D721Med (cell line): ENCODE measurements at places on chromosomes 5 and 9.

DNA sequence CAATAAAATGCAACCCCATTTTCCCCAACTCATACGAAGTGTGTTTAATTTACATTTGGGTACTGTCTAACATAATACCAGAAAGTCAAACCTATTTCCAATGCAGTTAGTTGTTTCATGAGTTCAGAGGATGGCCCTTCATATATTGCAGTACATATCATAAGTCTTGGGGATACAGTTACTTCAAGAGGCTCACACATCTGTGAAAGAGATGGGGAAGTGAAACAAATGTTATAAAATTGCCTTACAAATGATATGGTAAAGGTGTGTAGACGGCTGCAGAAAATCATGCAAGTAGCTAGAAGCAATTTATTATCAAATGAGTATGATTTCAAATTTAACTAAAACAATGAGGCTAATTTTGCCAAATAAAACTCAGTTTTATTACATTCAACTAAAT is 219.0 kb upstream of the CDH12 start:
- DNase-seq: no peak

GRCh38 chr5:74954919-74955318 is 88.7 kb upstream of the FAM169A start:
- no peak for DNase-seq

DNA sequence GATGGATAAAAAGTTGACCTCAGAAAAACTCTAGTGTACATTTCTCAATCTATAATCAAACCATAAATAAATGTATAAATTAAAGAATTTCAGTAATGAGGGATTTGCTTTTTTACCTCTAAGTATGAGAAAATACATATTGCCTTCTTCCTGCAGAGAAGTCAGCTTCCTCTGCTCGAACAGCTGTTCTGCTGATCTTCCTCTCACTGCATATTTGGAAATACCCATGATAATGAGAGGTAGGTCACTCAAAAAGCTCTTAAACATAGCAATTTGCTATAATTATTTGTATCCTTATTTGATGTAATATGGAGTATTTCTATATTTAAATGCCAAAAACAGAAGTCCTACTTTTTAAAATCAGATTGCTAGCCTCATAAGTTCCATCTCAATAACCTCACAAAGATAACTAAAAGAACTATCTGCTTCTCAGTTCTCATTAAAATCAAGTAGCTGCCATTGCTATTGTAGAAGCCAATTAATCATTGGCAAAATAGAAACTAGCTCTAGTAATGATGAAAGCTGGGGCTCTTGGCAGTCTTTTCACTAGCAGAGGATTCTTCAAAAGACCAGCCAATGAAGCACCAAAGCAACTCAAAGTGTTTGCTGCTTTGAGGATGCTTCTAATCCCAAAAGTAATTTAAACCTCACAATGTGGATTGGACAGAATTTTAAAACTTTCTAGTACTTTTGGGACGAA is 35.7 kb upstream of the OR13D1 start:
- no peak for DNase-seq

DNA sequence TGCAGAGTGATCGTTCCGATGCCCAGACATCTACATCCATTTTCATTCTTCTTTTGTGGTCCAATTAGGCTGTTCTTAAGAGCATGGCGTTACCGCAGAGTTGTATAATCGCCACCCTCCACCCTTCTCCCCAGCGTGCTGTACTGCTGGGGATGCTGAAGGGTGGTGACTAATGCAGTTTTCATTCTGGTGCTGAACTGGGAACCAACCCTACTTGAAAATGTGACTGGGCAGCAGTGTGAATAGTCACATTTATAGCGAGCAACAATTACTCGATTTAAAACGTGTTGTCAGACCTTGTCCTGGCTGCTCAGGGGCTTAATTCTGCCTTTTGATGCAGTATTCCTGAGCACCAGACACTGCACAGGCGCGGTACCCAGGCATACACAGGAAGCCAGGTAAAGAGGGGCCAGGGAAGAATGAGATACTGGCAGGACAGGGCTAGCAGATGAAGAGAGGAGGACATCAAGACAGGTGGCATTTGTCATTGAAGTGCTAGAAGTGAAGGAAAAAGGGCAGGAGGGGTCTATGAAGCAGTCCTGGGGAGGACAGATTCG is 719 bp upstream of the ISCA1 start:
- DNase-seq: no peak
